CD4-positive, alpha-beta T cell treated with Interleukin-1 beta for 1 hour (primary cell): ENCODE measurements at places on chromosomes 3 and 15.

GRCh38 chr15:68510558-68510957 lies 68.2 kb upstream of the CORO2B start:
- no peak for DNase-seq

DNA sequence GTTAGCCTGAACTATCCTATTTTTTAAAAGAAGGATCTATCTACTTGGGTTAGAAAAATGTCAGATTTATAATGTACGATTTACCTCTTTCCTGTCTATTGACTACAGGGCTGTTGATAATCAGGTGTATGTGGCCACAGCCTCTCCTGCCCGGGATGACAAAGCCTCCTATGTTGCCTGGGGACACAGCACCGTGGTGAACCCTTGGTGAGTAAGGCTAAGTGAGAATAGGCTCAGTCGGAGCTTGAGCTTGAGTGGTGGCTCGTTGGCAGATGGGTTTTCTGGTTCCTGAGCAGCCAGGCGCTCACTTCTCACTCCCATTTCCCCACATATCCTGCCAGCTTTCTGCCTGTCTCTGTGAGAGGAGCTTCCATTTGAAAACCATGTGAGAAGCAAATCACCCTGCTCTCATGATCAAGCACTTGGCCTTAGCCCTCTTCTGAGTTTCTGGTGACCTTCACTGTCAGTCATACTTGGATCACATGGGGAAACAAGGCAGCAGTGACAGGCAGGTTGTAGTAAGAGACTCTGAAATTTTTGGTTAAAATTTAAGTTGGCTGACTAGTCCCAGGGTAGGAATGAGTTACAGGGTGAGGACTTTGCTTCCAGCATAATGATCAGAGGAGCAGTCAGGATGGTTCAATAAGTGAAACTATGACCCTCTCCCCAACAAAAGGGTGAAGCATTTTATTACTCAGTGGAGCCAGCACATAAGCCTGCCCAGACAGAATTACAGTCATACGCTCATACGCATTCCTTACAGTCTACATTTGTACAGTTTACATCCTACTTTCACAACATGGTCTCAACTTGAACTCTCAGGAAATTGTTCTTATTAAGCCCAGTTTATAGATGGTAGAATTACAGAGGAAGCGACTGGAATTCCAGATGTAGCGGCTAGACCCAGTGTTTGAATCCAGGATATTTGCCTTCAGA lies 18.0 kb downstream of the NIT2 start:
- no peak for DNase-seq

DNA sequence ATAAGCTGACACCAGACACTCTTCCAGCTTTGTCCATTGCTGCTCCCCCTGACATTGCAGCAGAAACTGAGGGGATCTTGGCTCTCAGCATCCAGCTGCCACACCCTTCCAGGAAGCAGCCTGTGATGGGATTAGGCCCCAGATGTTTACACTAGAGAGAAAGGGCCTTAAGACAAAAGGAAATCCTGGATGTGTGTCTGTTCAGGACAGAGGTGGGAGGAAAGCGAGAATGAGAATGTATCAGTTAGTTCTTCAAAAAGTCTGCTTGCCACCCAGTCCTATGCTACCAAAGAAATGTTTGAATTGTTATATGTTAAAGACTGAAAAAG lies 58.8 kb downstream of the HES1 start:
- DNase-seq = no peak

- no peak for DNase-seq
Observed at GRCh38 chr3:70982700-70983140, 600.8 kb downstream of the FOXP1 start.

- no peak for DNase-seq
Observed at GRCh38 chr3:109025896-109026295, 72.2 kb upstream of the GUCA1C start.

DNA sequence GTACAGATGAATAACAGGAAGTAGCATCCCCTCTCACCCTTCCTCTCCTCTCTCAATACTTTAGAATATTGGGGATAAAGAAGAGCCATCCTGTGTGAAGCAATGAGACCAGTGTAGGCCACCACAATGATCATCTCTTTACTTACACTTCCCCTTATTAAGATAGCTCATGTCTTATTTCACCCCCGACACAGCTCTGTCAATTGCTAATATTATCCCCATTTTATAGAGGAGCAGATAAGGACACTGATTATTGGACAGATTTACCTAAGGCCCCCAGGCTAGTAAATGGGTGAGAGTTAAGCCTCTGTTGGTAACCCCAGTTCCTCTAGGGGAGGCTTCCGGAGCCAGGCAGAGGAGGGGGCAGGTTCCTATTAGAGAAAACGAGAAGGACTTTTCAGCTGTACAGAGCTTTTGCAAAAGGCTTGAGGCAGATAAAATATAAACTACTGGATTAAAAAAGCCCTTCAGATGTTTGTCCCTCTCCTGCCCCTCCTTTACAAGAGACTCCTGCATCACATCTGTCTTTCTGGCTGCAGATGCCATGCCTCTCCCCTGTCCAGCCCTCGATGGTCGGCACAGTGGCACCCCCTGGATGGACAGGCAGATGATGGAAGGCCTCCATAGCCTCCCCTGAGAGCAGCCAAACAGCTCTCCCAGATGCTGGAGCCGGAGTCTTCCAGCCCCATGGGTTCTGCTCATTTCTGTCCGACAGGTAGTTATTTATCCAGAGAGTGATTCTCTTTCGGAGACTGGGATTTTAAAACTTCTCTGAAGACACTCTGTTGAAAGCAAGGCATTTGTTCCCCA lies 49.4 kb upstream of the LCTL start:
- DNase-seq = no peak

- DNase-seq = no peak
Observed at GRCh38 chr15:71532994-71533393, 277.4 kb upstream of the NR2E3 start.

DNA sequence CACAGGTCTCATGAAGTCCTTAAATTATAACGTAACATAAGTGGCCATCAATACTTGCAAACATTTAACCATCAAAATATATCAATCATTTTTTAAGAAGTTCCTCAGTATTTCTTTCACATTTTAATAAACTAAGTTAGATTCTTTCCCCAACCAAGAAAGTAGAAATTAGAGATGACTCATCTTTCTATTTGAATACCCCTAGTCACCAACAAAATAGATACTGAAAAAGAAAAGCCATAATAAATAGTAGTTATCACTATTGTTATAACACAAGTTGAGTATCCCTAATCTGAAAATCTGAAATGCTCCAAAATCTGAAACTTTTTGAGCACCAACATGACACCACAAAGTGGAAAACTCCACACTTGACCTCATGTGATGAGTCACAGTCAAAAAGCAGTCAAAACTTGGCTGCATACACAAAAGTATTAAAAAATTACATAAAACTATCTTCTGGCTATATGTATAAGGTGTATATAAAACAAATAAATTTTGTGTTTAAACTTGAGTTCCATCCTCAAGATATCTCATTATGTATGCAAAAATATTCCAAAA lies 3.7 kb downstream of the SHQ1 start:
- no peak for DNase-seq

GRCh38 chr15:94177112-94177511 lies 54.2 kb upstream of the MCTP2 start:
- DNase-seq = no peak

GRCh38 chr3:18207226-18207625 lies 217.9 kb downstream of the SATB1 start:
- DNase-seq = no peak

- no peak for DNase-seq
Observed at GRCh38 chr15:67558502-67558901, 16.0 kb downstream of the MAP2K5 start.

- no peak for DNase-seq
Observed at GRCh38 chr3:191003742-191004141, 141.2 kb upstream of the GMNC start.

- no peak for DNase-seq
Observed at GRCh38 chr3:81554388-81554787, 207.1 kb downstream of the GBE1 start.

- no peak for DNase-seq
Observed at GRCh38 chr15:99717161-99718009, 15.9 kb downstream of the LYSMD4 start.

- no peak for DNase-seq
Observed at GRCh38 chr3:52193065-52193464, 4.9 kb upstream of the ALAS1 start.

- DNase-seq = no peak
Observed at GRCh38 chr15:54582863-54583643, 604.8 kb downstream of the UNC13C start.

DNA sequence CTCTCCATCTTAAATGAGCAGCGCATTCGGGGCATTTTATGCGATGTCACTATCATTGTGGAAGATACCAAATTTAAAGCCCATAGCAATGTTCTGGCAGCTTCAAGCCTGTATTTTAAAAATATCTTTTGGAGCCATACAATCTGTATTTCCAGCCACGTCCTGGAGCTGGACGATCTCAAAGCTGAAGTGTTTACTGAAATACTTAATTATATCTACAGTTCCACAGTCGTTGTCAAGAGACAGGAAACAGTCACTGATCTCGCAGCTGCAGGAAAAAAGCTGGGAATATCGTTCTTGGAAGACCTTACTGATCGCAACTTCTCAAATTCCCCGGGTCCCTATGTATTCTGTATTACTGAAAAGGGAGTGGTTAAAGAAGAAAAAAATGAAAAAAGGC lies 44.4 kb upstream of the RASA2 start:
- DNase-seq = no peak

- no peak for DNase-seq
Observed at GRCh38 chr3:141151439-141151838, 80.2 kb upstream of the PXYLP1 start.

- no peak for DNase-seq
Observed at GRCh38 chr3:141191097-141191749, 40.4 kb upstream of the PXYLP1 start.

- no peak for DNase-seq
Observed at GRCh38 chr3:25455441-25456132, 27.5 kb downstream of the RARB start.

GRCh38 chr15:25243800-25244097 lies 195.1 kb downstream of the UBE3A start:
- DNase-seq = no peak

DNA sequence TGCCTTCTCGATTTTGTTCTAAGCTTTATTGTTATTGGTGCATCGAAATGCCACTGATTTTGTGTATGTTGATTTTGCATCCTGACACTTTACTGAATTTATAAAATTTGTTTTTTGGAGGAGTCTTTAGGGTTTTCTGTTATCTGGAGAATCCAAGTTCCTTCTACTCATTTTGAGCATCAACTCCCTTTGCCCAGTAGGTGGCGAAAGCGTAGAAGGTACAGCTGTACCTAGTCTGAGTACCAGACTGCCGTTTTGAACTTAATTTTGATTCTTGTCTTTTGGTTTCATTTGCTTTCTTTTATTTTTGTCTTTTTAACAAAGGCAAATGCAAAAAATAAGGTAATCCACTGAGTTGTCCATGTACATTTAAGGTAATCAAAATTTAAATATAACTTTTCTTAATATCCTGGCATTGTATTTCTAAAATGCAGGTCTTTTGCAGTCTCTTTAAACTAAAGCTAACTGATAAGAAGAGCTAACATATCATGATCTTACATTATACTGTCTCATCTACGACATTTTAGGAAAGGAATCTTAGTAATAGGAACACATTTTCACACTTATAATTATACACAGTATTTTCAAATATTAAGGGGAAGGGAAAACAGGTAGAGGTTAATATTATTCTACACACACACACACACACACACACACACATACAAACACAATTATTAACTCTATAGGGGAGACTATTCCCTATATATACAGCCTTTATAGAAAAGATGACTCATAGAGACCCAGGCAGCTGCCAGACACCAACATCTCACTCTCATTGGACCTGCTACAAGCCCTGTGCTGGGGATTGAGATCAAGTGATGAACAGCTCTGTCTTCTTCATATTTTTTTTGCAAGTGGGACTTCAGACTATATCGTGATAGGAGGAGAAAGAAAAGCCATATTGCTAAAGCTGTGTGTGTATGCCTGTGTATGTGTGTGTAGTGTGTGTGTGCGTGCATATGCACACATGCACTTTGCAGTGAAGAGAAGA lies 71.8 kb downstream of the SYNPR start:
- peak; percentile 7 for DNase-seq

- DNase-seq = no peak
Observed at GRCh38 chr15:89401631-89402517, 67.2 kb upstream of the POLG start.

DNA sequence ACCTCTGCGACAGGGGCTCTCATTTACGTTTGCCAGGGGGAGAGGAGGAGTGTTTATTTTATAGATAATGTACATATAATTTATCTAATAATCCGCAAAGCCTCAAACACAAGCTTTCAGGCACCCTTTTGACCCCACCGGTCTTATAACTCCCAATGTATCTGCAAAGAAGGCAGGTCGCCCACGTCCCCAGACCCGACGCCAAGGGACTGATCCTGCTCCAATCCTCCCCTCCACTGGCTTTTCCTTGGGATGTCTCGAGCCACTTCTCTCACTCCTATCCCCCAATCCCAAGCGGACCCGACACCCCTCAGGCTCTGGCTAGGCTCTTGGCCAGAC lies 452 bp downstream of the DCP1A start:
- no peak for DNase-seq

DNA sequence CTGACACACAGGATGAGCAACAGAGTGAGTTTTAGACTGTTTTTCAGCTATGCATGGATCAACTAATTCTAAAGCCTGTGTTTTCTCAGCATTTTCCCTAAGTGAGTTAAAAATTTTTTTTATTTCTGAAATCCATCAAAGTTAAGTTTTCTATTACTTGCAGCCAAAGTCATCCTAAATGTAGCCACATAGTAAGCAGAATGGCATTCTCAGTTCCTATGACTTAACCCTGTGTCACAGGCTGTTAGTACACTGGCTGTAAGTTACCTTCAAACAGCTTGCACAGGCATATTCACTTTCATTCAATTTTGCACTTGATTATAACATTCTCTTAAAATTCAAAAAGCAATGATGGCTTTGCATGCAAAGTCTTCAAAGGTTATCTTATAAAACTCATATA lies 368.2 kb downstream of the OCA2 start:
- no peak for DNase-seq

GRCh38 chr15:31344823-31345605 lies 18.4 kb downstream of the KLF13 start:
- DNase-seq = no peak
